ENCODE measurements at places on chromosomes 3 and 15. TPM values are rescaled to one million over a fixed set of nuclear protein-coding genes. Genes with fewer than 3 reads are reported as not detected.

DNA sequence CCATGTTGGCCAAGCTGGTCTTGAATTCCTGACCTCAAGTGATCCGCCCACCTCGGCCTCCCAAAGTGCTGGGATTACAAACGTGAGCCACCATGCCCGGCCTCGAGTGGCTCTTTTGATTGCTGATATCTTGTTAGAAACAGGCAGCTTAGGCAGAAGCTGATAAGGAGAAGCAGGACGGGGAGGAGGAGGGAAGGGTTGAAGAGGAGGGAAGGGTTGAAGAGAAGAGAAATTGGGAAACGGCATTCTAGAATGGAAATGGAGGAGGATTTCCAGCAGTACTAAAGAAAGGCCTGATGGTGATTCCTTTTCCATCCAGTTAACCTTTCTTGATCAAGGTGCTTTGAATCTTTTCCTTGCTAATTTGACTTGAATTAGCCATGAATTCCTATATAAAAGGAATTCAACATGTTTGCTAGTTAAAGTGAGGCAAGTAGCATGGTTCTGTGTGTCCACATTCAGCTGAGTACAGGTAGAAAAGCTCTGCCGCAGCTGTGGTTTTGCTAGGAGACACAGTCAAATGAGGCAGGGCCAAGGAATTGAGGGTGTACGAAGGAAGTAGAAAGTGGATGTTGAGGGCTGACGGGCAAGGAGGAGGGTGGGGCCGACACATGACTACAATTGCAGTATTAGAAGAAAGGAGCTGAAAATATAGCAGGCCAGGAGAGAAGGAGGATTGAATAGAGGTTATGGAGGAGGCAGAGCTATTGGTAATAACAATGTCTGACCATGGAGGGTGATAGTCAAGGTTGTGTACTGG, 27.2 kb upstream of the ATP1B3 start:
- DNase-seq = no peak

Gene LRRC31
- not detected for polyA plus RNA-seq

DNA sequence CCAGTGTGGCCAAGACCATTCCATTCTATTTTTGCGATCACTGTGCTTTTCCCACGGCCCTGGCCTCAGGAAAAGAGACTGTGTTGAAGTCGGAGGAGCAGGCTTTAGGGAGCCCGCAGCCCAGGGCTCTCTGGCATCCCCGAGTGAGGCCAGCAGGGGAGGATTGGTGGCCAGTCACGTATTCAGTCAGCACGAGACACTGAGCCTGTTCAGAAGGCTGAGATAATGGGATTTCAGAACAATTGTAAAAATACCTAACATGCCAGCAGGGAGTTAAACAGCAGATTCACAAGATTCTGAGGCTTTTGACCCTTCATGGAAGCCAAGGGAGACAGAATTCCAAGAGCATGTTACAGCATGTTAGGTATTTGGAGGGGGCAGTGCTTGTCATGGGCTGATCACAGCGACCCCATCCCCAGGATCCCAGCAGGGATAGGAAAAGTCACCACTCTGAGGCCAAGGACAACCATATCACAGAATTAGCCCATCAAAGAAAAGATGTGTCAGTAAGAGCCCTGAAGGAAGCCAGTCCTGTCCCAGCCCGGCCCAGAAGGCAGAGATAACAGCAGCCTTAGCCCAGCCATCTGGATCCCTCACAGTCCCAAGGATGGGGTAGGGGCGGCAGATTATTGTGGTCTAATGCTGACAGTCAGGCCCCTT, 40.6 kb downstream of the AMOTL2 start:
- DNase-seq = no peak

DNA sequence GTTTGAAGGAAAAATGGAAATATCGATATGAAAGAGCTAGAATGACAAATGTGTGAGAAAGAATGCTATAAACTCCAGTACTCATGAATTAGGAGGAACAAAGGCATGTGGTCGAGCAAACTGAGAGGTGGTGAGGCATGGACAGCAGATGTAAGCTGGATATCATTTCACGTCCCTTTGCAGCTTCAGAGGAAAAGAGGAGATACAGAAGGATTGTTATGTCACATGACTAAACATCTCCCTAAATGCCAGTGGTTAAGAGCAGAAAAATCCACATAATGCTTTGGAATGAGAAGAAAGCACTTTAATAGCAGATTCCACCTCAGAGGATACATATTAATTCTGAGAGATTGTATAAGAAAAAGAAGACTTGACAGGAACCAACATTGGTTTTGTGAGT, 248.7 kb downstream of the ZIC4 start:
- DNase-seq = no peak

Gene DGKG
- 1.8 TPM for polyA plus RNA-seq

GRCh38 chr3:100263583-100263982, 2.8 kb downstream of the TBC1D23 start:
- no peak for DNase-seq

GRCh38 chr3:70097084-70097483, 97.6 kb downstream of the SAMMSON start:
- no peak for DNase-seq
